ENCODE measurements at places on chromosomes 1 and 21.

DNA sequence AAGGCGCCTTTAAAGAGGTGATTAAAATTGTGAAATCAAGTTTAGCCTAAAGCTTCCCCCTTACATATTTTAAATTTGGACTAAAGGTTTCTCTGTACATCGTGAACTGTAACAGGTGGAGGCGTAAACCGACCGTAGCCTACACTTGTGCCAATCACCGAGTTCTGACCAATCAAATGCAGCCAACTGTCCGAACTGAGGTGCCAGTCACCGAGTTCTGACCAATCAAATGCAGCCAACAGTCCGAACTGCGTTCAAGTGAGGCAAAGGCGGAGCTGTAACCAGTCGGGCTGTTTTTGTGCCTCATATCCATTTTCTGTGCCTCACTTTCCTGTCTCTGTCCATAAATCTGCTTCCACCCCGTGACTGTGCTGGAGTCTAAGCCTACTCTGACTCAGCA lies 7.4 kb downstream of the TFF1 start:
- DNase-seq: no peak

DNA sequence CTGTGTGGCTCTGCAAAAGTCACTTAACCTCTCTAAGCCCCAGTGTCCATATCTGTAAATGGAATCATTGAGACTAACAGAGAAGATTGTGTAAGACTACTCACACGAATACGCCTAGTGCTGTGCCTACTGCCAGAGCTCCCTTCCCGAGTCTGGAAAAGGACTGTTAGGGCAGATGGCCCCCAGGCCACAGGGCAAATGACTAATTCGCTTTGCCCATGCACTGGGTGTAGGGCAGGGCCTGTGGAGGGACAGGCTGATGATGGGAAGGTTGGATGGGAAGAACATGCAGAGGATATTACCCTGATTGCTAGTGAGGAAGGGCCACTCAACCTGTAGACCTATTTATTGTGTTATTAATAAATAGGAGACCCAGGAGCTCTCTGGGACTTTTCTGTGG lies 4.2 kb upstream of the GPR61 start:
- no peak for DNase-seq

GRCh38 chr1:184493987-184494388 lies 107.2 kb downstream of the C1orf21 start:
- DNase-seq: no peak

- no peak for DNase-seq
These were observed 56.8 kb upstream of the KDM4A start for GRCh38 chr1:43592974-43593683.

DNA sequence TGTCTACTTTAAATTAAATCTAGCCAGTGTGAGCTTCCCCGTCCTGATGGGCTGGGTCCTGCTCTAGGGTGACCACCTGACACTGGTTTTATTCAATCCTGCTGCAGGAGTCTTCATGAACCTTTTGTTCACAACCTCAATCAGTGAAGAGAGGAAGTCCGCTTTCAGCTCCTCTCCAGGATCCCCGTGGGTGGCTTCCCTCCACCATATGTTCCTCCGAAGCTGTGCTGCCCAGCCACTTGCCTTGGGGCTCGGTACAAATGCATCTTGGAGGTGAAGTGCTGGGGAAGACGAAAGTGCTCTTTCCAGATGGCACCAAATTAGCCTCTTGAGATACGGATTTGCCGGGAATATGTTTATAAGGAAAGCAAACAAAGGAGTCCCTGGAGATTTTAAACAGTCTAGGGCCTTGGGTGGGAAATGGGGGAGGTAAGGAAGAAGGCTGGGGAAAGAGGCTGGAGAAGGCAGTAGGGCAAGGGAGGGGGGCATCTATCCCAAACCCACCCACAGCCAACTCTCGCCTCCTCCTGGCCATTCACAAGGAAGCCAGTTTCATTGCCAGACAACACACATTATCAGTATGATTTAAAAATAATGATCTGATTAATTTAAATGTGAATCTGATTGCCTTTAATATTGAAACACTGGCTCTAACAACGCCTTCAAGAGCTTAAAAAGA lies 430.8 kb downstream of the DISC1 start:
- DNase-seq: no peak

- DNase-seq: no peak
These were observed 36.7 kb downstream of the FMN2 start for GRCh38 chr1:240128366-240128765.

- no peak for DNase-seq
These were observed 1216.1 kb upstream of the NCAM2 start for GRCh38 chr21:19781881-19782652.

- no peak for DNase-seq
These were observed 24.2 kb upstream of the LEFTY2 start for GRCh38 chr1:225965231-225965630.

DNA sequence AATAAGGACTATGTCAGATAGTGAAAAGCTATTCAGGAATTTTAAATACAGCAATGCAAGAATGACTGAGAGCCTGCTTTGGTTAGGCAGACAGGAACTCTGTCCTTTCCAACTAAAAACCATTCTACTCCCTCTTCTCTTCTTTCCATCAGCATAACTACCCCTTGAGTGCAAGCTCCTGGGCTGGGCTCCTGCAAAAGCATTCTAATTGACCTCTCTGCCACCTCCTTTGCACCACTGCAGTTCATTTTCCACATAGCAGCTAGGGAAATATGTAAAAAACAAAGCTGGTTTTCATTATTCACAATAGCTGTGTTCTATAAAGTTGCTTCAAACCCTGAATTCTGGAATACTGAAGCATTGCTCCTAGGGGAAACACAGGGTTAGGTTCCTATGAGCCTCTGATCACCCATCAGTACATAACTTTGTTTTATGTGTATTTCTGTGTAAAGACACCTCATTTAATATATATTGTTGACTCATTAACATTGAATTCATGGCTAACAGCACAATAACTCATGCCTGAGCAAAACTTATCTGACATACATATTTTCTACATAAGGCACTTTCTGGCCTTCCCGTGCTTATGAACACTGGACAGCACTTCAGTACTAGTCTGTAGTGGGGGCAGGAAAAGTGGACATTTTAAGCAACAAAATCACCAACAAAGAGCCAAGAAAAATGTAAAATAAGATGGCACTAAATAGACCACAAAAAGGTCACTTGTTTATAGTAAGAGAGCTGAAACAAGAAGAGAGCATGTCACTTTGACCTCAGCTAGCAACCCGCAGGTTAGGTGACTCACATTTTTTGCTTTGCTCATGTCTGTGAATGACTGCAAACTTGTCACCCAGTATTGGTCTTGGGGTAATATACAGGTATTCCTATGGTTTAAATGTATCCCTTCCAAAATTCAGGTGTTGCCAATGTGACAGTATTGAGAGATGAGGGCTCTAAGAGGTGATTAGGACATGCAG lies 57.9 kb upstream of the IRF2BP2 start:
- no peak for DNase-seq

All from CD4-positive, alpha-beta T cell treated with Interferon gamma for 1 hour (primary cell).